Stimulated activated CD8-positive, alpha-beta memory T cell treated with anti-CD3 and anti-CD28 coated beads, Interleukin-4, amount 100 ng/mL, for 1 hour (primary cell): ENCODE measurements at places on chromosomes 7 and 10.

GRCh38 chr10:88288320-88289059 is 294.6 kb downstream of the RNLS start:
- no peak for DNase-seq

- no peak for DNase-seq
Measured at GRCh38 chr7:110983822-110984456, 107.0 kb upstream of the LRRN3 start.

DNA sequence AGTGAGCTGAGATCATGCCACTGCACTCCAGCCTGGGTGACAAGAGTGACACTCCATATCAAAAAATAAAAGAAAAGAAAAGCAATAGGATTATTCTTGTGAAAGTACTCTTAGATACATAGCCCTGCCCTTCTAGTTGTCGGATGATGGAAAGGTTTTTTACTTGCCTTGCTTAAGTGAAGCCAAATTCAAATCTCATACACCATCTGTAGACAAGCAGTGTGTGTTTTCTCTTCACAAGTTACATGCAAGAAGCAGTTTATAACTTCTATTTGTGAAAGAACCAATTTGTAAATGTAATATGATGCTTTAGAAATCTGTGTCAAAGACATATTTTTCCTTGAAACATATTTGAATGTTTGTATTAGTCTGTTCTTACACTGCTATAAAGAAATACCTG is 15.8 kb upstream of the MPP7 start:
- DNase-seq, result no peak

GRCh38 chr7:88452646-88453045 is 146.0 kb upstream of the STEAP4 start:
- no peak for DNase-seq

GRCh38 chr7:2546776-2547586 is 8.3 kb downstream of the BRAT1 start:
- no peak for DNase-seq

DNA sequence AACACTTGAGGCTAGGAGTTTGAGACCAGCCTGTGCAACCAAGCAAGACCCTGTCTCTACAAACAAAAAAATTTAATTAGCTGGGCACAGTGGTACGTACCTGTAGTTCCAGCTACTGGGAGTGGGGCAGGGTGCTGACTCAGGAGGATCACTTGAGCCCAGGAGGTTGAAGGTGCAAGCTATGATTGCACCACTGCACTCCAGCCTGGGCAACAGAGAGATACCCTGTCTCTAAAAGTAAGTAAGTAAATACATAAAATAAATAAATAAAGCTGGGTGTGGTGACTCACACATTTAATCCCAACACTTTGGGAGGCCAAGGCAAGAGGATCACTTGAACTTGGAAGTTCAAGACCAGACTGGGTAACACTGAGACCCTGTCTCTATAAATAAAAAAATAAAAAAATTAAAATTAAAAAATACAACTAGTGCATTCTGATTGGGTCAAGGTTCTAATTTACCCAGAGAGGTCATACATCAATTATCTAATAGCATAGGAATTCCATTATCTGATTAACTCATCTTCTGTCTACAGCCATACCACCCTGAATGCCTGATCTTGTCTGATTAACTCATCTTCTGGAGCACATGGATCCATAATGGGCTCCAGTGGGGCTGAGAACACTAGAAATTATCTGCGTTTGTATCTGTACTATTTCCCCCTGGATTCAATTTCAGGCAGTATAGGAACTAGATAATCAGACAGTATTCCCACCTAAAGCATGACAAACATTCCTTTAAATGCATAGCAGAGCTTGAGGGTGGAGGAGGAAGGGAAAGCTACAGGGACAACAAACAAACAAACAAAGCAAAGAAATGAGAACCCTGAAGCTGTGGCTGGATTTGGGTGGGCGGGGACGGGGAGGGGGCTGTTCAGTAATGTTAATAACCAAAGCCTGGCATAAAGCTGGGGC is 21.0 kb upstream of the HILPDA start:
- no peak for DNase-seq

DNA sequence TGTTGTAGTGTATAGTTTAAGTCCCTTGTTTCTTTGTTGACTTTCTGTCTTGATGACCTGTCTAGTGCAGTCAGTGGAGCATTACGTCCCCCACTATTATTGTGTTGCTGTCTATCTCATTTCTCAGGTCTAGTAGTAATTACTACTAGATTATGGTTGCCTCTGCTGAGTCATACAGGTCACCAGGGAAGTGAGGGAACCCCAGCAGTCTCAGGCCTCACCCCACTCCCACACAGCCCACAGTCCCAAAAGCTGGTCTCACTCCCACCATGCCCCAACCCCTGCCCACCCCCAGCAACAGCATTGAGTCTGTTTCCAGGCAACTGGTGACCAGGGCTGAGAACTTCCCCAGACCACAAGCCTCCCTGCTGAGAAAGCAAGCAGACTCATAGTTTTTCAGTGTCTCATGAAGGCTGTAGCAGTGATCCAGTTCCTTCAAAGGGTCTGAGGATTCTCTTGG is 88.0 kb downstream of the PLXDC2 start:
- no peak for DNase-seq

GRCh38 chr10:119495021-119495505 is 47.5 kb downstream of the RGS10 start:
- no peak for DNase-seq

DNA sequence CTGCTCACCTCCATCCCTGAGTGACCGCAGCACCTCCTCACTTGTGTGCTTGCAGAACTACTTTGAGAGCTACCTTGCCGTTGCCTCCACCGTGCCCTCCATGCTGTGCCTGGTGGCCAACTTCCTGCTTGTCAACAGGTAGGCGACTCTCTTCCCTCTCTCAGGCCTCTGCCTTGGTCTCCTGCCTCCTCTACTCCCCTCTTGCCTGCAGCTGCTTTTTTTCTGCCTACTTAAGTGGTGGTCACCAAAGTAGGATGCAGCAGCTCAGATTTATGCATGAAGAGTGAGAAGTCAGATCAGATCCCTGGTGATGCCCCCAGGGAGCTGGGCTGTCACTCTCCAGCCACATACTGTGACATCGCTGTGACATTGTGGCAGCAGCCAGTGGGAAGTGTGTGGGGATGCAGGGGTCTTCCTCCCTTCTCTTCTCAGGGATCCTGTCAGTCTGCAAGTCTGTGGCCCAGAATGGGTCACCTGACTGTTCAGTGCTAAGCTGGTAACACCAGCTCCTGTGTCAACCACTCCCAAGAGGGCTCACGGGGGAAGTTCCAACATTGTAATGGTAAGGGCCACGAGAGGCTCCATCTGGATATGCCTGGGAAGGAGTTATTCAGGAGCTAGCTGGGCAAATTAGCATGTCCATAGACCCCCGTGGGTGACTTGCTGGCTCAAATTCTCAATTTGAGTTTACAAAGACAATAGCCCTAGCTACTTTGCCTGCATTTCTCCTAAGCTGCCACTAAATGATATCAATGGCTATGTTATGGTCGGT is 25.3 kb downstream of the SLC29A3 start:
- DNase-seq, result no peak

DNA sequence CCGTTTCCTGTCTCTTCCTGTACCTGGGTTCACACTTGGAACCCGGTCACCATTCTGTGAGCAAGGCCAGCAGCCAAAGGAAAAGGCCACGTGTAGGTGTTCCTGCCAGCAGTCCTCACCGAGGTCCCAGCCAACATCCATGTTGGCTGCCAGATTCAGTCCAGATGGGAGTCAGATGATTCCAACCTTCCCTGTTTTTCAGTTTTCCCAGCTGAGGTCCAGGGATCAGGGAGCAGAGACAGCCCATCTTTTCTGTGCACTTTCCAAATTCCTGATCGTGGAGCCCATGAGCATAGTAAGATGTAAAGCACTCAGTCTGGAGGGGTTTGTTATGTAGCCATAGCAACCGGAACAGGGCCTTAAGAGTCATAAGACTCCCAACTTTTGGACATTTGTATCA is 3.9 kb upstream of the PVRIG start:
- DNase-seq, result no peak

DNA sequence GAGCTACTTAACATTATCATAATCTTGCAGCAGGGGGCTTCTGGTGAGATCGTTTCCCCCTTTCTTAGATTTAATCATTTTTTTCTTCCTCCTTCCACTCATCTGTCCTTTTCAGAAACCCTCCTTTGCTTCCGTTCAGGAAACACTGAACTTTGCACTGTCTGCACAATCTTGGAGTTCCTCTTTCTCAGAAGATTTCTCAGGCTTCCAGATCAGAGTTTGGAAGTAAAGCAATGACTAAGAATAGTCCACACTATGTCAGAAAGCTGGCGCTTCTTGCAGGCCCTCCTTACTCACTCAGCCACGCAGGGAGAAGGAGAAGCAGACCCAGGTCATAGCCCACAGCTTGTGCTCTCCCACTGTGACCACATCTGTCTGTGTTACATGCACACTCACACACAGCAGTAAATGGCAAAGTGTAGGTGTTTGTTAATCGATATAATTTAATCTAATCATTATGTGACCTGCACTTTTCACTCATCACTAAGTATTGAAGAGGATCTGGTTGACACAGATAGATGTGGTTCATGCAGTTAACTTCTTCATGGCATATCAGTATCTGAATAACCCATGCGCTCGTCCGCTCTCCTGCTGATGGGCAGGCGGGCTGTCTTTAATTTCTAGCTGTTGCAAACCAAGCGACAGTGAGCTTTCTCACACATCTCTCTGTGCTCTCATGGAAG is 30.2 kb downstream of the ALOX5 start:
- DNase-seq, result no peak

DNA sequence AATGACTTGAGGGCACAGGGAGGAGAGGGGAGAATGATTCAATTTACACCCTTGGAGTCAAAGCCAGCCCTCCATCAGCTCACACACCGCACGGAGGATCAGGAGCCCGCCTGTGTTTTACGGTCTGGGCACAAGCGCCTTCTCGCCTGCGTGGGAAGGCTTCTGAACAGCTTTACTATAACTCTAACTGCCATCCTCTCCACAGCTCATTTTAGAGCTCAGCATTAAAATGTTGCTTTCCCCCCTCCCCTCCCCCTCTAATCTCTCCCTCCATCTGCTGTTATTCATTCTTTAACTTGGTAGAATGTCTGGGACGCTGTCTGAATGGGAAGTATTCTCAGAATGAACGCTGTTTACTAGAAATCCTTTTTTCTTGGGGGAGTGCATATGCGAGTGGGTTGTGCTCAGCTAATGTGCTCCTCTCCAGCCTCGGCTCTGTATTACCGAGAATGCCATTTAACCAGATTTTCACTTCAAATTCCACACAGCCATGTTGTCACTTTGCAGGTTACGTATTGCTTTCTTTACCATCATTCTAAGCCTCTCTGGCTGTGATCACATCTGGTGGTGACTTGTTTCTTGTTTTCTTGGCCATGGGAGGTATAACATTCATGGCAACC is 140.1 kb downstream of the GFRA1 start:
- DNase-seq, result no peak

- no peak for DNase-seq
Measured at GRCh38 chr10:97974526-97975525, 55.6 kb downstream of the CRTAC1 start.

DNA sequence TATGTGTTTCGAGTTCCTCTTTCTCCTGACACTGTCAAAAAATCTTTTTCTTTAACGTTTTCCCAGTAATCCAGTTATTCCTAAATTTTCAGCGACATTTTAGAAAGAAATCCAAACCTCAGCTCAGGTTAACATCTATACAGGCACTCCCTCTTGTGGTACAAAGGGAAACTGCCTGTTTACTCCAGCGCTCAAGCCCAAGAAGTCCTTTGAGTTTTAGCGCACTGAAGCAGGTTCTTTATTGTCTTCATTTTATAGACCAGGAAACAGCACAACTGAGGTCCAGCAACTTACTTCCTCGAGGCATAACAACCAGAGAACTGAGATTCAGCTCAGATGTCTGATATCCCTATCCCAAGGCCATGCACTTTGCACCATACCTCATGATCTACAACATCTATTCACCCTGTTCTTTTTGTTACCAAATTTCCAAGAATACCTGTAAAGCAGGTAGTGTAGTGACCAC is 287.2 kb upstream of the MKLN1 start:
- no peak for DNase-seq
